ENCODE measurements at places on chromosomes 5 and 9.

GRCh38 chr5:2886531-2886930, 135.1 kb upstream of the IRX2 start:
- DNase-seq = no peak

DNA sequence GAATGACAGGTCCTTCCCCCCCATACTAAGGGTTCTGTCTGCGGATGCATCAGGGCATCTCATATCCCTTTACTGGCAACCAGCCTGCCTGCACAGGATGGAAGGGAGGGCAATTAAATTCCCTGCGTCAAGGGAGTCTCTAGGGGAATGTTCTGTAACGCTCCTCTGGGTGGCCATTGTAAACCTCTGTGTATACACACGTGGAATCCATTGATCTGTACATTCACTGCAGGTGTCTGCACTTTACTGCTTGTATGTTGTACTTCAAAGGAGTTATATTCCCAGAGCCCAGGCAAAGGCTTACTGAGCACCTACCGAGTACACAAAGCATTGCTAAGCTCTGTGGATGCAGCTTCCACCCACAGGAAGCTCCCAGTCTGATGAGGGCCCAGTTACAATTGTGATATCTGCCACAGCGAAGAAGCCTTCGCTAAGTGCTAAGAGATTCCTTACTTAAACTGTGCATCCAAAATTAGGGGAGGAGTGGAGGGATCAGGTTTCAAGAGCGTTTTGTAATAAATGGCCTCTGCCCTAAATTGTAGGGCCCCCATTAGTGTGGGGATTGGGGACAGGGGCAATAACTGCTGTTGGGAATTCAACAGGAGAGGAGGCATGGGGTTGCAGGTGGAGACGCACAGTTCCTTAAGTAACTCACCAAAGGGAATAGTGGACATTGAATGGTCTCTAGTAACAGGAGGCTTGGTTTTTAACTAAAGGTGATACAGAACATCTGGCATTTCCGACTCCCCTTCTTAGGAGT, 1.5 kb upstream of the RETREG1 start:
- DNase-seq = no peak

DNA sequence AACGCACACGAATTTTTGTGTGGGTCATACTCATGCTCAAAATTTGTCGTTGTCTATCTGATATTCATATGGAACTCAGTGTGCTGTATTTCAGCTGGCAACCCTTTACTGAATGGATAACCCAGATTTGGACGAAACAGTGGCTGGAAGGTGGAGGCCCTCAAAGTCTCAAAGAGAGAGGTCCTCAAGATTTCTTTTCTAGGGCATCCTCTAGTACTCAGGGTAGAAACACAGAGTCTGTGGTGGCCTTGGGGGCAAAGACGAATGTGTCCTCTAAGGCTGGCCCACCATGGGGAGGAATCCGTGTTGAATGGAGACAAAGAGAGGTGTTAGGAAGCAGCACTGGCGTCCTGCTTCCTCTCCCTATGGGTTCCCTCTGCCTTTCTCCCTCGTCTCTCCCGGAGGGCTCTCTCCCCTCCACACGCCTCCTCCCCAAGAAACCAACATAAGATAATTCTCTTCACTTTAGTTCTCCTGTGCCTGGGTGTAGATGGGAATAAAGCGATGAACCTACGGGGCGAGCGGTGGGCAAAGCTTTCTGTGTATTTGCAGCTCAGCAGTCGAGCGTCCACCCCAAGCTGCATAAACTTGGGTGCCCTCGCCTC, 333.7 kb downstream of the CWC27 start:
- DNase-seq = no peak

DNA sequence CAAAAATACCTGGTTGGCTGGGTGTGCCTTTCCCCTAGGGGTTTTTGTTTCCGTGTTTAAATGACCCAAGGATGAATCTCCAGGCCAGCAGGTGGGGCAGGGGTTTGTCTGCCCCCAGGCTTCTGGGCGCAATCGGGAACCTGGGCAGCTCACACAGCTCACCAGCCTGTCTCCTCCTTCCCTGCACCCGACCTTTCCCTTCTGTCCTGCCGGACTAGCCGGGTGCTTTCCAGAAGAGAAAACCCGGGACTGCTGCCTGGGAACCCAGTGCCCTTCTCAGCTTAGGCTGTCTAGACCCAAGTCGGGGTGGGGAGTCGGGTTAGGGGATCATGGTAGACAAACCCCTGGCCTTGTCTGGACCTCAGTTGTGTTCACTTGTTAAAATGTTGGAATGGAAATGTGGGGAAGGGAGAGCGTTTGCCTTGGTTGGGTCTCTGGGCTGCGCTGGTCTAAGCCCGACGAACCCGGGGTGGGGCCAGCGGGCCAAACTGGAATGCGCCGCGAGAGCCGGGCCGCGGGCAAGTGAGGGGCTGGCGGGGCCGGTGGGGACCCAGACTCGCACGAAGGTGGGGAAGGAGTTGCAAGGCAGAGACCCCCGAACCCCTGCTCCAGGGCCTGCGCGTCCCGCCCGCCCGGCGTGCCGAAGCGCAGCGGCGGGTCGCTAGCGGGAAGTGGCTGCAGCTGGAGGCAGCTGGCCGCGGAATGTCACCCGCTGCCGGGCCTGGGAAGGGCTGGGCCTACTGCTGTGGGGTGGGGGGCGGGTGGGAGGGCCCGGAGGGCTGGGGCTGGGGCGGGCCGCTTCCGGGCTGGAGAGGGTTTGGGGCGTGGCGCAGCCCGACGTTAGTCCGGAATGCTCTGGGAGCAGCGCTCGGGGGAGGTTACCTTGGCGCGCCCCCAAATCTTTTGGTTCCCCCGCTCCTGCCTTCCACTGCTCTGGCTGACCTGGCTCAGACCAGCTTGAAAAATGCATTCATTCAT, 84.6 kb downstream of the DAB2IP start:
- peak; percentile 54 for DNase-seq

DNA sequence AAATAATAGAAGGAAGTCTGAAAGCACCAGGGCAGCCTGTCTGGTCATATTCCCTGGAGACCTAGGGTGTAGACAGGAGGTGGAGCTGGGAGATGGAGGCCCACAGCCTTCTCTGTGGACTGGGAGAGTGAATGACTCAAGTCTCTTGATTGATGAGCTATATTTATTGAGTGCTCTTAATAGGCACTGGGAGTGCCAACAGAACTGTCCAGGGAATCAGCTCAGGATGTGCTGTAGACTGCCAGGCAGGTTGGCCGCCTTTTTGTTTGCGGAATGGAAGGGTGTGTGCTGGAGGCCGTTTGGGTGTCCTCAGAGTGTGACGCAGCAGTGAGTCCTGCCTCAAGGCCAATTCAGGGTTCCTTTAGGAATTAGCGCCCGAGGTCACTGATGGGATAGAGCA, 33.4 kb upstream of the POMT1 start:
- no peak for DNase-seq

DNA sequence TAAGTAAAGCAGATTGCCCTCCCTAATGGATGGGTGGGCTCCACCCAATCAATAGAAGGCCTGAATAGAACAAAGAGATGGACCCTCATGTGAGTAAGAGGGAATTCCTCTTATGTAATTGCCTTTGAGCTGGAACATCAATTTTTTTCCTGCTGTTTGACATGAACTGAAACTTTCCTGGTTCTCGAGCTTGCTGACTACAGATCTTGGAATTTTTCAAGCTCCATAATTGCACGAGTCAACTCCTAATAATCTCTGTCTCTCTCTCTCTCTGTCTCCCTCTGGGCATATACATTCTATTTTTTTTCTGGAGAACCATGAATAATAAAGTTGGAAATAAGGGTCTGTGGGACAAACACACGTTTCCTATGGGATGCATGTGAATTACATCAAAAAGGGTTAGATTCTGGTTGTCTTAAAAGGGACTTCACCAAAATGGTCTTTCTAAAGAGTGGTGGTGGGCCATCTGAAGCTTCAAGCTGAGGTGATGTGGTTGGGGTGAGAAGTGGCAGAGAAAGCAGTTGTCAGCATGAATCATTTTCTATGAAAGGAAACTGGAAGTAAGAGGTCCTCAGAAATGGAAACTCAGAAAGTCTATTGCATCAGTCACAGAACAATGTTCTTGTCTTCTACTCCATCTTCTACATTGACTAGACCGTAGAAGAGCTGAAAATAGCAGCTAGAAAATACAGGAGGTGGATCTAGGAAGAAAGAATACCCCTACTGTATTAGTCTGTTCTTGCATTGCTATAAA, 47.0 kb upstream of the HOMER1 start:
- DNase-seq = no peak

DNA sequence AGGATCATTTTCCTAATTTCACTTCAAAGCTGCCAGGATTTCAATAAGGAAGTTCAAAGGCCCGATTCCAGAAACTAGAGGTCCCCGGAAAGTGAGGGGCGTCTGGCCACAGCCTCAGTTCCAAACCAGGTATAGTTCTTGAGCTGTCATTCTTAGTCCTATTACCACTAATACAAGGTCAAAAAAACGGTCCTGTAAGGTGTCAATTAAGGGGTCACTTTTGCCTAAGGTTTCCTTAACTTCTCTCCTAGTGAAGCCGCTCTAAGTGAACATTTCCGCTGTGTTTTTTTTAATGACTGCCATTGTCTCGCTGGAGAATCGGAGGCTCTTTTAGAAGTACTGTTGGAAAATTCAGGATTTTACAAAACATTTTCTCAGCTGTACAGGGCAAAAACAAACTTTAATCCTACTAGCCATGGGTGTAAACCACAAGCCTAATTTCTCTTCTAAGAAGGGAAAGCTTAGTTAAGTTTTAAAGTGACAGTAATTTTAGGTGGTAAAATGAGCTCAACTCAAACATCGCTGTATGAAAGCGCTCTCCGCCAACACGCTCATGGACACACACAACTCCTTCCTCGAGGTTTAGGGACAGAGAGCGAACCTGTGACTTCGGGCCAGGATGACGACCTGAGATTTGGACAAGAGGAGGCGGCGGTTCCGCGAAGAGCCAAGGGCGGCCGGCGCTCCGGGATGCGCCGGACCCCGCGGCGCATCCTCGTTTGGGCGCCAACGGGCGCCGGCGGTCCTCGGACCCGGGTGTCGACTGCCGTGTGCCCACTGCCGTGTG, 76.7 kb upstream of the IFNE start:
- DNase-seq = peak; percentile 9

GRCh38 chr9:19294219-19294618, 63.7 kb downstream of the DENND4C start:
- no peak for DNase-seq

DNA sequence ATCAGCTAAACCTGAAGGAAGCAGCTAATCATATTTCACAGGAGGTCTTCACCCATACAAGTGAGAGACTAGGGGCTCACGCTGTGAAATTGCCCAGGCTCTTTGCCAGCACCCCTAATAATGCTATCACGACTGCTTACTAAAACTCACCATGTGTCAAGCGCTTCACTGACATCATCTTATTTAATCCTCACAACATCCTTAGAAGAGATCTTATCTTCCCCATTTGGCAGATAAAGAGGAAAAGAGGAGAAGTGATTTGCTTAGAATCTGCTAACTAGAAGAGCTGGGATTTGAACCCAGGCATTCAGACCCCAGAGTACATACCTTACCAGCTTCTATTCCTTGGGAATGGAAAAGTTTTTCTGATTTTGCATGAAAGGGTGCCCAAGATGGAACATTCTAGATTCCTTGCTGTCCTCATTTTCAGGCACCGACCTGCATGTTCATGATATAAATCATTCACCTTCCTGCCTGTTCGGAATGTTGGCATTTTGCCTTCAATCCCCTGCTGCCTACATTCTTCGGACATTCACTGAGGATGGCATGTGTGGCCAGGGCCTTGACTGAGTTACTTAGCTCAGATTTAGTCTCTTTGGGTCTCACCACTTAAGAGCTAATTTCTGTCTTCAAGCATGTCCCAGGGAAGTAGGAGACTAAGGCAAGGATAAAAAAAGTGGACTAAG, 88.1 kb downstream of the SH3TC2 start:
- no peak for DNase-seq

DNA sequence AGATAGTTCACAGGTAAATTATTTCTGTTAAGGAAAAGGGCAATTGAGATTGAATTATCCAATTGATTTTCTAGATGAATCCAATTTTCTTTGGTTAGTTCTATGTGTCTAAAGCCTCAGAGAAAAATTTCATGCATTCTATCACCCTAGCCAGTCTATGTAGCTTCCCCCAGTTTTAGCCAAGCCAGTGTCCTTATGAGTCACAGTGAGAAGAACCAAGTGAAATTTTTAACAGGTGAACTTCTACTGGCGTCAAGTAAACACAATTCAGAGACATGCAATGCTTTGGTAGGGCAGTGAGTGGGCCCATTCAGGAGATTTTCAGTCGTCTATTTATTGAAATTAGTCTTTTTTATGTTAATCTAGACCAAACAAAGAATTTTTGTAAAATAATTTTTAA, 1077.4 kb upstream of the ARRDC3 start:
- DNase-seq = no peak
